ENCODE measurements at places on chromosomes 7 and 10.
A peak's percentile ranks its signal among the peaks of the same experiment; 100 is the strongest.

DNA sequence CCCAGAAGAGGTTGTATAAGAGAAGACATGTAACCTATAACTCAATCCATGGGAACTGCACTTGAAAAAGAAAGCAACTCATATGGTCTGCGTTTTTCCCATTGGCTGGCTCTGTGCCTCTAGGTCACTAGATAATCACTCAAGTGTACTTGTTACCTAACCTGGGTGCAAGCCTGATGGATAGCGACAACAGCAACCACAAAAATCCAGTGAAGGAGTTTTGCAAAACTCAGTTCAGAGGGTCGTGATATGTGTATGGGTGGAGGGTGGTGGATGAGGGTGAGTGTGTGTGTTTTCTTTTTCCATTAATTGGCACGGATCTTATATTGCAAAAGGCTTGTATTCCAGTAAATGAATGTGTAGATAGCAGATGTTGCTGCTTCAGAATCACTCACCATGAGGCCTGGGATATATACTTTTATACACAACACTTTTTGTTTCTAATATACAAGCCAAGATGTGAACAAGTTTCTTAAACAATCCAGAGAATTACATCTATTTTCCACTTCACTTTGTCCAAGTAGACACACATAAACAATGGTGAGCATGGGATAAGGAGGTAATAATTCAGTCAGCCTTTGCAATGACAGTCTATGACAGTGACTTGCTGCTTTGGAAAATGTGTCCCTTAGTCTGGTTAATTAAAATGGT lies 286.9 kb upstream of the DKK1 start:
- H3K4me3 ChIP-seq, result no peak overlapping the region
- H3K4me1 ChIP-seq, result no peaks in the 10 kb centered on the region
- H3K36me3 ChIP-seq, result no peaks in the 10 kb centered on the region

- H3K4me1 ChIP-seq, result no peaks in the 10 kb centered on the region
- H3K27me3 ChIP-seq, result no peaks in the 10 kb centered on the region
- no peak overlapping the region for H3K27ac ChIP-seq
- H3K36me3 ChIP-seq, result no peaks in the 10 kb centered on the region
- DNase-seq, result no peak
- no peak overlapping the region for H3K4me3 ChIP-seq
Observed at GRCh38 chr10:78727251-78727650, 341.5 kb upstream of the ZMIZ1 start.

DNA sequence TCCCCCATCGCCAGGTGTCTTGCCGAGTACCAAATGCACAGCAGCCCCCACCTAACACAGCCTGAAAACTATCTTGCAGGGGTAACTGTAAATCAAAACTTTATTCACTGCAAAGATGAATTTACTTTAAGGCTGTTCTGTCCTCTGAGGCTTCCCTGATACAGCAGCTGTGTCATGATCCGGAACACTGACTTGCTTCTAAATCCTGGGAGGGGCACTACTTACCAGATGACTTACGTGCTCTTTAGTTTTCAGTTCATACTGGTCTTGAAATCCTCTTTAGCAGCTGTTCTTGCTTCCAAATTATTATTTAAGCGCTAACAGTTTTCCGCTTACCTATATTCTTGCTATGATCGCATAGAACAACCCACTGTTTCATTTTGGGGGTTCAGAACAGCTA lies 4.9 kb downstream of the DYNC1I1 start:
- no peaks in the 10 kb centered on the region for H3K27me3 ChIP-seq
- no peak overlapping the region for H3K27ac ChIP-seq
- DNase-seq, result no peak
- H3K36me3 ChIP-seq, result no peaks in the 10 kb centered on the region
- H3K4me1 ChIP-seq, result no peaks in the 10 kb centered on the region

DNA sequence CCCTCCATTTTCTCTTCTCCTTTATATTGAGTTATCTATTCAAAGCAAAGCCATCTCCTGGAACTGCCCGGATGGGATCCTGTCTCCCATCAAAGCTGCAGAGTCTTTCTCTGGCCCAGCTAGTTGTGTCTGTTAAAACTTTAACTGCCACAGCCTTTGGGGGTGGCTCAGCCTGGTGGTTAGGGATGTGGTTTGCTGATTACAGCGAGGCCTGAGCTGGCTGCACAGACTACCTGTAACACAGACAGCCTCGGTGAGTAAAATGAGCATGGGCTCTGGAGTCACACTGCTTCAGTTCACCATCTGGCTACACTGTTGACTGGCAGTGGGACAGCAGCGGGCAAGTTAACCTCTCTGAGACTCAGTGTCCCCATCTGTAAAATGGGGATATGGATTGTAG lies 18.4 kb upstream of the HABP2 start:
- no peaks in the 10 kb centered on the region for H3K36me3 ChIP-seq
- no peaks in the 10 kb centered on the region for H3K27me3 ChIP-seq
- no peak overlapping the region for H3K27ac ChIP-seq
- no peaks in the 10 kb centered on the region for H3K4me1 ChIP-seq

DNA sequence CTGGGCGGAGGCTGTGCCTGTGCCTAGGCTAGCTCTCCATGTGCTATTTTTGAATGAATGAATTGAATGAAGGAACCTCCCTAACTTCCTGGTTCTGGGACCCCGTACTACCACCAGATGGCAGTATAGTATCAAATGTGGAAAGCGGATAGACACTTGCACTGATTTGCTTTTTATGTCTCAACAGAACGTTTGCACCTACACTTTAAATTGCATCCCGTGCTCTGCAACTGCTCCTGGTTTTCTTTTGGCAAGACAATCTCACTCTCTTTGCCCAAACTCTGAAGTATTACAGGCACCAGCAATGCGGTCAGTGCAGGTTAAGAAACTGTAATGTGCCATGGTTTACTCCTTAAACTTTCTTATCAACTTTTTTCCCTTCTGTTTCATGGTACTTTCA lies 6.5 kb downstream of the FZD8 start:
- H3K36me3 ChIP-seq, result no peaks in the 10 kb centered on the region
- no peaks in the 10 kb centered on the region for H3K4me1 ChIP-seq
- H3K4me3 ChIP-seq, result no peak overlapping the region

DNA sequence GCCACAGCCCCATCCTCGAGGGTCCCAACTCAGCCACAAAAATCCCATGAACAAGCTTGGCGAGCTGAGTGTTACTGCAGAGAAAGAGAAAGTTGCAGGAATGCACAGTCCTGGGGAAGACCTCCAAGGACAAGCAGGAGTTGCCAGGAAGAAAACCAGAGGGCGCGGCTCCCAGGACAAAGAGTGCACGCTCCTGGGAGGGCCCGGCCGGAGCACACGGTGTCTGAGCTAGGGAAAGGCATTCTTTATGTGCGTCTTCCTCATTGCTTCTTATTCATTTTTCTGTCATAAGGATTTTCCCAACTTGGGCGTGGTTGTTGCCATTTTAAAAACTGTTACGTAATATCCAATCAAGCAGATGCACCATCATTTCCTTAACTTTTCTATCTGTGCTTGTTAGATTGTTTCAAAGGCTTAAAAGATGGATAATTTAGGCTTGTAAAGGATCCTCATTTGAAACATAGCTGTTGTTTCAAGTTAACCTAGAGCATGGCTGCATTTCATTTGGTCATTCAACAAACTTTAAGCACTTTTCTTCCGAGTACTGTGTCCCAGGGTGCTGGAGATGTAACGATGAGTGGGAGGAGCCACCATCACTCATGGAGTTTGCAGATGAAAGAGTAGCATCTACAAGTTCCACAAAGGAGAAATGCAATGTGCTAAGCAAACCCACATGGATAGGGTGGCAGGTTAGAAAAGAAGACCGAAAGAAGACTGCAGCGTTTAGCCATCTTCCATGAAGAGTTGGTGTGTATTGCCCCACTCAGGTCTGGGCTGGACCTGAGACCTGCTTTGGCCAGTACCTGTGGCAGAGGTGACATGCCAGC lies 5.6 kb upstream of the CNPY1 start:
- H3K36me3 ChIP-seq, result no peaks in the 10 kb centered on the region
- no peak overlapping the region for H3K4me3 ChIP-seq
- no peaks in the 10 kb centered on the region for H3K4me1 ChIP-seq

GRCh38 chr10:77661674-77662073 lies 24.1 kb upstream of the KCNMA1 start:
- peaks cover 53% of the 10 kb centered on the region for H3K4me1 ChIP-seq
- H3K27ac ChIP-seq, result peak overlapping the region; percentile 60
- peak overlapping the region; percentile 66 for H3K4me3 ChIP-seq
- H3K27me3 ChIP-seq, result no peaks in the 10 kb centered on the region

- no peaks in the 10 kb centered on the region for H3K4me1 ChIP-seq
- DNase-seq, result no peak
- no peak overlapping the region for H3K4me3 ChIP-seq
- H3K36me3 ChIP-seq, result no peaks in the 10 kb centered on the region
Observed at GRCh38 chr10:113320987-113321386, 231.9 kb upstream of the HABP2 start.

DNA sequence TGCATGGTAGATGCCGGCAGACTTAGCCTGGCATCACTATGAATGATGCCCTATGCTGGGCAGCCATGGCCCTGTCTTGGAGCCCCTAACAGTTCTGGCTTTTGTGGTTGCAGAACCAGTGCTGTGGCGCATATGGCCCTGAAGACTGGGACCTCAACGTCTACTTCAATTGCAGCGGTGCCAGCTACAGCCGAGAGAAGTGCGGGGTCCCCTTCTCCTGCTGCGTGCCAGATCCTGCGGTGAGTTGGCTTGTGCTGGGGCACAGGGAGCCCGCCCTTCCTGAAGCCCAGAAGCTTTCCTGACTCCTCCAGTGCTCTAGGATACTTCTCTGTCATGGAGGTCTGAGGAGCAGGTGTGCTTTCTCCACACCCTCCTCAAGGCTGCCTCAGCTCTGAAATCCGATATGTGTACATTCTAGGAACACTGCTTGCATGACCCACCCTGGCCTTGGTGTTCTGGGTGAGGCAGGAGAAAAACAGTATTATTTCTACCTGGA lies 25.6 kb upstream of the SH2D4B start:
- no peaks in the 10 kb centered on the region for H3K36me3 ChIP-seq
- no peaks in the 10 kb centered on the region for H3K4me1 ChIP-seq
- H3K4me3 ChIP-seq, result no peak overlapping the region
- no peak overlapping the region for H3K27ac ChIP-seq
- no peak for DNase-seq

DNA sequence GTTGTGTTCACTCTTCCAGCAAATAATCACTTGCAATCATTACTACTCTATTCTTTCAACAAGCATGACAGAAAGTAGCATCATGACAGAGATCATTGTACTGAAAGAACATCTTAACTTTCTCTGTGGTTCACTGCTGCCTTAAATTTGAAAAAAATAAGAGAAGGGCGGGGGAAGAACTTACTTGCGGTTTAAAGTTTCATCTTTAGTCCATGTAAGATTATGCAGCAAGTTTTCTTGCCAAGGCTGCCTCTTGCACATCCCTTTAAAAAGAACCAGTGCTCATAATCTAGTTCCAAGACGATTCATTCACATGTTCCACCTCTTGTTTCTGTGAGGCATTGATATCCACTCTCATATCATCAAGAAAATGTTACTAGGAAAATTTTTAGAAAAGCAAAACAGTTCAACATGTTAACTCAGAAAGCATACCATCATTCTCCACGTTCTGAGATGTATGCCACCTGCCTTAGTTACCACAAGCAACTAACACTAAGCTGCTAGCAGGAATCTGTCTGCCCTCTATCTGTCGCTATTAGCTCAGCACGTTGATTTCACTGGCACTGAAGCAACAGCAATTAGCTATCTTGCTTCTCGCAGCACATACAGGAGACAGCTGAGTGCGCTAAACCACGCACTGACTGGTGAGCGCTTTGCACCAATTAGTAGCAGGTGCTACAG lies at the start of gene PCDH15:
PCDH15 (minus strand) TSS at position 491 of the 681 bp plus-strand sequence. CDS start 136,969 bp downstream, outside the sequence.
- H3K4me1 ChIP-seq, result no peaks in the 10 kb centered on the region
- H3K4me3 ChIP-seq, result no peak within 1 kb of the TSS
- H3K27me3 ChIP-seq, result no peaks in the 10 kb centered on the region
- DNase-seq, result no peak
- H3K27ac ChIP-seq, result no peak within 1 kb of the TSS

- no peak for DNase-seq
- H3K4me3 ChIP-seq, result no peak overlapping the region
- no peak overlapping the region for H3K27ac ChIP-seq
- no peaks in the 10 kb centered on the region for H3K36me3 ChIP-seq
- no peaks in the 10 kb centered on the region for H3K4me1 ChIP-seq
Observed at GRCh38 chr10:44619975-44620374, 235.1 kb upstream of the CXCL12 start.

DNA sequence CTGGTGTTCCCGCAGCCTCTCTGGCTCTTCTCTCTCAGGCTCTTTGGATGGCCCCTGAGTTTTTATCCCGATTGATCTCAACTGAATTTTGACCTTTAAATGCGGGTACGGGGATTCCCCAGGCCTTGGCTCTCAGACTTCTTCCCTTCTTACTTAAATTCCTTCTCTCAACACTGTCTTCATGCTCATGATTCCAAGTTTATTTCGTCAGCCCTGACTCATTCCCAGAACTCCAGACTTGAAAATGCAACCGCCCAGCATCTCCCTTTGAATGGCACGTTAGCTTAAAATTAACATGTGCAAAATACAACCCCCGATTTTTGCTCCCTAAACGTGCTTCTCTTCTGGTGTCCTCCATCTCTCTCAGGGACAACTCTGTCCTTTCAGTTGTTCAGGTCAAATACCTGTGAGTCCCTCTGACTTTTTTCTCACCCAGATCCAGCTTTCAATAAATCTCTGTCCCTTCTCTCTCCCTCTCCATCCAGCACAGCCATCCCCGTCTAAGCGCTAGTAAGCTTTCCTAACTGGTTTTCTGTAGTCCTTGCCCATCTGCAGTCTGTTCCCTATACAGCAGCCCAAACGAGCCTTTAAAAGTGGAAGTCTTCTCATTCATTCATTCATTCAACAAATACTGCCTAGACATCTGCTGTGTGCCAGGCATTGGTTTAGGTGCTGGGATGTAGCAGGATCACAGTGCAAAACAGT lies 7.1 kb downstream of the HECW1 start:
- no peaks in the 10 kb centered on the region for H3K27me3 ChIP-seq
- no peak overlapping the region for H3K27ac ChIP-seq
- no peak overlapping the region for H3K4me3 ChIP-seq
- H3K4me1 ChIP-seq, result no peaks in the 10 kb centered on the region
- DNase-seq, result no peak

GRCh38 chr7:134246347-134246746 lies 70.4 kb downstream of the SLC35B4 start:
- no peaks in the 10 kb centered on the region for H3K4me1 ChIP-seq
- H3K36me3 ChIP-seq, result no peaks in the 10 kb centered on the region
- no peak overlapping the region for H3K4me3 ChIP-seq

DNA sequence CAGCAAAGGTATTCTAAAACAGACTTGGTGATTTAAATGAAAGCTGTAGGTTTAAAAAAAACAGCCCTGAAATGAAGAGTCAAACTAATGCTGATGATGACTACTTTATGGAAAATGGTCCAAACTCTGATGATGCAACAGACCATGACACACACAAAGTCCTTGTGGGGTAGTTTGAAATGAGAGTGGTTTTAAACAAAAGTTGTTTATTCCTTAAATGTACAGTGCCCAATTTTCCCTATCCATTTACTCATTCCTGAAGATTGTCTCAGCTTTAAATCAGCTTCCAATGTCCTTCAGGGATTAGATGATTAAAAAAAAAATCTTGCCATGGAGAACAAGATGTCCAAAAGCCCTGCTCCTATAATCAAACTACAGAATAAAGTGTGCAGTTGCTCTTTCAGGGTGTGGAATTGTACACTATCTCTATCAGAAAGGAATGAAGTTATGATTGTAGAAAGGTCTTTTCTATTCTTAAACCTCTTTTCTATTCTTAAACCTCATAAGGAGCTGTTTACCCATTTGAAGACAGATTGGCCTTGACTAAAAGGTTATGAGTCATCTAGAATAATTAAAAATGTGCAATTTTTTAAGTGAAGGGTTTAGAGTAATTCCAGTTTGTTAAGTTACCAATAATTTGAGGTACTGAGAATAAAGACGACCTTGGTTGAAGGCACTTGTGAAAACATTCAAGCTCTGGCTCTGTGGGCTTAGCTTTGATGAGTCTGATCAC lies 70.2 kb upstream of the ITGA8 start:
- no peaks in the 10 kb centered on the region for H3K4me1 ChIP-seq
- DNase-seq, result no peak
- peaks cover 13% of the 10 kb centered on the region for H3K36me3 ChIP-seq
- H3K4me3 ChIP-seq, result no peak overlapping the region
